ENCODE measurements at places on chromosomes 1 and 21. TPM values are rescaled to one million over a fixed set of nuclear protein-coding genes. Genes with fewer than 3 reads are reported as not detected.

Gene LCE6A
- total RNA-seq = not detected

DNA sequence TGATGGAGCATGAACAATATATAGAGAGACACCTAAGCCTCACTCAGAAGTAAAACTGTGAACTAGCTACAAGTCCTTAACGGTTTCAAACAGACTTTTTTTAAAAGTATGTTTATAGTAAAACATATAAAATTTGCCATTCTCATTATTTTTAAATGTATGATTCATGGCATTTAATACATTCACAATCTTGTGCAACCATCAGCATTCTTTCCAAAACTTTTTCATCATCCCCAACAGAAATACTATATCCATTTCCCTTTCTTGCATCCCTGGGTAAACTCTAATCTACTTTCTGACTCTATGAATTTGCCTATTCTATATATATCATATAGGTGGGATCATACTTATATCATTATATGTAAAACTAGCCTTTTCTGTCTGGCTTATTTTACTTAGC lies 25.5 kb downstream of the EVI5 start:
- no peaks in the 10 kb centered on the region for H3K36me3 ChIP-seq
- H3K4me3 ChIP-seq = no peak overlapping the region
- peaks cover 21% of the 10 kb centered on the region for H3K27me3 ChIP-seq
- H3K4me1 ChIP-seq = no peaks in the 10 kb centered on the region

DNA sequence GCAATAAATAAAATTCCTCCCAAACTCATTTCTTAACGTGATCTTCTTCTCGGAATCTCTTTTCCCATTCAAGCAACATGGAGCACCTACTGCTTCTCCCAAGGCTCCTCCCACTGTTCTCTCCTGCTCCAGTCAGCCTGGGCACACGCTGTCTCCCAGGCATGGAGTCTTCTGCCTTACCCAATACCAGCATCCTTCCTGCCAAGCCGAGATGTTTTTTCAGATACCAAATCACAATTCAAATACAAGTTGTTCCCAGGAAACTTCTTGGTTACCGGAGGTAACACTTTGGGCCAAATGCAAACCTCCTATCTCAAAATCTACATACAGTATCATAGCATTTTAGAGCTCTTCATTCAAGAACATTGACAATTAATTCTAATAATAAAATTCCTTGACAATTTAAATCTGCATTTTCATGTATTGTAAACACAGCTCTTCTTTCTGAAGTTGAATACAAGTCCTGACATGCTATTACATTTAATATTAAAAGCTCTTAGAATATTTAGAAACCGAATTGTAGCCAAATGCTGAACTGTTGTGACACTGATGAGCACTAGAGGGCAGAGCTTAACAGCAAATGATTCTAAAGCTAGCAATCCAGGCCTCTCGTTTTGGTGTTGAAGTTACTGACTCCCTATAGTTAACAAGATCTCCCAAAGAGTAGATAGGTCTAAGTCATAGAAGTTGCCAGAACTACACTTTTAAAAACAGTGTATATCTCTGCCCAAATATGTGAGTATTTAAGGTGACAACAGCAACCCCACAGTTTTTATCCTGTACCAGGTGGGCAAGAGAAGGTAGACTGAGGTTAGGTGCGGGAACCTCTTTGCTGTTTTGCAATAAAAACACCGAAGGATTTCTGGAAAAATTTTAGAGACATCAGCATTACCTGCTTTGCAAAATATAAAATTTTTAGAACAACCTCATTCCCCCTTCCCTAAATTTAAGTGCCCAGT lies 52.3 kb downstream of the BCAR3 start:
- H3K36me3 ChIP-seq = no peaks in the 10 kb centered on the region
- DNase-seq = no peak
- H3K4me1 ChIP-seq = no peaks in the 10 kb centered on the region
- no peak overlapping the region for H3K27ac ChIP-seq
- H3K27me3 ChIP-seq = no peaks in the 10 kb centered on the region

Gene F11R
- 35.9 TPM for total RNA-seq

GRCh38 chr1:18109058-18109755 lies 1.6 kb downstream of the IGSF21 start:
- peaks cover 2% of the 10 kb centered on the region for H3K36me3 ChIP-seq
- peaks cover 3% of the 10 kb centered on the region for H3K4me1 ChIP-seq
- no peak overlapping the region for H3K27ac ChIP-seq
- no peak for DNase-seq
- no peak overlapping the region for H3K4me3 ChIP-seq
- peaks cover 56% of the 10 kb centered on the region for H3K27me3 ChIP-seq

- no peak for DNase-seq
- H3K27me3 ChIP-seq = no peaks in the 10 kb centered on the region
- no peaks in the 10 kb centered on the region for H3K36me3 ChIP-seq
- H3K27ac ChIP-seq = no peak overlapping the region
- peaks cover 1% of the 10 kb centered on the region for H3K4me1 ChIP-seq
- no peak overlapping the region for H3K4me3 ChIP-seq
Measured at GRCh38 chr1:240682166-240682858, 70.4 kb upstream of the GREM2 start.

All from activated naive CD8-positive, alpha-beta T cell treated with anti-CD3 and anti-CD28 coated beads, Interleukin-2, amount 10 ng/mL, durations not matched to agents 7 days and 5 days (primary cell).